ENCODE measurements at places on chromosomes 11 and 22.

DNA sequence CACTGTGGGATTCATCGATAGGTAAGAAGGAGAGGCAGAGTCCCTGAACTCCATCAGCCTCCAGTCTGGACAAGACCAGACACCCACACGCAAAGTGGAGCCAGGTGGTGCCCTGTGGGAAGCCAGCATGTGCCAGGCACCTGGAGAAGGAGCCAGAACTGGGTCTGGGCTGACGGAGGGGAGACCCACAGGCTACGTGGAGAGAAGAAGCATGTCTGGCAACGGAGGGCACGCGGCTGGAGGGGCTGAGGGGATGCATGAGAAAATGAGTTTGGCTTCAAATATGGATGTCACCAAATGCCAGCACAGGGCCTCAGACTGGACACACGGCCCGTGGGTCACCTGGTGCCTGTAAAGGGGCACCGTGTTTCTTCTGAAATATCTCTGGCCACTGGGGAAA, 55.7 kb downstream of the LINC01488 start:
- no peak for DNase-seq

- no peak for DNase-seq
Observed at GRCh38 chr22:29833392-29833965, 4.6 kb downstream of the ASCC2 start.

DNA sequence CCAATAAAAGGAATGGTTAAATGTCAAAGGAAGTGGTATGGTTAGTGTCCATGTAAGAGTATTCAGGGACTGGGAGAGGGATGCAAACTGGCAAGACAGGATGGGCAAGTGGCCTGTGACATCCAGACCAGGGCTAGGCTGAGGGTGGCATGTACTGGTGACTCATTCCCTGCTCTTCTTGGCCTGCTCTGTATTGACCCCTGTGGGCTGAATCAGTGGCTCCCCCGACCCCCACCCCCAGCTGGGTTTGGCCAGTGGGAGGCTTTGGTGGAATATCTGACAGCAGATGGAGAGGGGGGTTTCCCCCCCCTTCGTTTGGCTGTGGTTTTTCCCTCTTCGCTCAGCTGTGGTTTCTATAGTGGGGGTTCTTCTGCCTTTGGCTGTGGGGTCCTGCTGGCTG, 87.7 kb downstream of the CSNK2A3 start:
- no peak for DNase-seq

GRCh38 chr11:69217276-69218105, 61.8 kb downstream of the SMIM38 start:
- no peak for DNase-seq

GRCh38 chr11:6962141-6962540, 35.9 kb downstream of the ZNF215 start:
- no peak for DNase-seq

DNA sequence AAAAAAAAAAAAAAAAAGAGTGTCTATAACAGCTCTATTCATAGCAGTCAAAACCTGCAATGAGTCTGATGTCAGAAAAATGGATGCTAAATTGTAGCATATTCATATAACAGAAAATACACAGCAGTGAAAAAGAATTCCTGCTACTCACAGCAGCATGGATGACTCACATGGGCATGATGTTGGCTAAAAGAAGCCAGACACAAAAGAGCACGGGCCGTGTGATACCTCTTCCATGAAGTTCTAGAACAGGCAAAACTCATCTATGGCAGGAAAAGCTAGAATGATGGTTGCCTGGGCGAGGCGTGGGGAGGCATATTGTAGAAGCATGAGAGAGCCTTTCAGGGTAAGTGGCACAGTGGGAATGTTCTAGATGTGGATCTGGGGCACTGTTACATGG, 18.9 kb downstream of the PLAAT3 start:
- DNase-seq: no peak

Data from lung (tissue), 17 donors.